ENCODE measurements at places on chromosomes 7 and 10.

DNA sequence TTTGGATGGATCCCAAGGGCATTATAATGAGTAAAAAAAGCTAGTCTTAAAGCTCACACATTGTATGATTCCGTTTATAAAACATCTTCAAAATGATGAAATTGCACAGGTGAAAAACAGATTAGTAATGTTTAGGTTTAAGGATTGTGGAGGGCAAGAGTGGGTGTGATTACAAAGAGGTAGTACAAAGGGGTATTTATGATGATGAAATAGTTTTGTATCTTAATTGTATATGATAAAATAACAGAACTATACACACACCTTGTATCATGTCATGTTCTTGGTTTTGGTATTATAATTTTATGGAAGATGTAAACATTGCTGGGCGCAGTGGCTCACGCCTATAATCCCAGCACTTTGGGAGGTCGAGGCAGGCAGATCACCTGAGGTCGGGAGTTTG is 2.8 kb upstream of the SSC4D start:
- DNase-seq: no peak

DNA sequence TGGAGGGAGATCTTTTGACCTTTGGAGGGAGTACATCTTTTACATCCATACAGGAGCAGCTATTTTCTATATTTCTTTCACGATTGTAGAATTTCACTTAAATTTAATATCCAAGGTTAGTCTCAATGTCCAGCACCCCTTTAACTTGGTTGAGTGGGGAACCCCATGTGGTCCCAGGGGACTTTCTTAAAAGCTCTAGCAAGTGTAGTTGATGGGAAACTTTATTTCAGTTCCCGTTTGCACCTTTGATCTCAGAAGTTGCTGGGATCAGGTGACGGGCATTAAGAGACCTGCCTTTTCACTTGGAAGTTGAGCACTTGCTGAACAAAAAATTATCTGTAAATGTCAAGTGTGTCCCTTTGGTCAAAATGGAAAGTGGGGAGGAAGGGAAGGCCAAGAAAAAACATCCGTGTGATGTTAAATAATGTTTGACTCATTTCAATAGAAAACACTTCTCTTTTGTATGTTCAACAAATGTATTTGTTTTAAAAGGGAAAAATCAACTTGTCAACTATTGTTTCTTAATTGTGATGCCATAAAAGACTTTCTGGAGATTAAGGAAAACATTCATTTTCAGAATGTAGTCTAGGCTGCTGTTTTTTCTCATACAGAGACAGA is 370.1 kb upstream of the GALNT17 start:
- no peak for DNase-seq

DNA sequence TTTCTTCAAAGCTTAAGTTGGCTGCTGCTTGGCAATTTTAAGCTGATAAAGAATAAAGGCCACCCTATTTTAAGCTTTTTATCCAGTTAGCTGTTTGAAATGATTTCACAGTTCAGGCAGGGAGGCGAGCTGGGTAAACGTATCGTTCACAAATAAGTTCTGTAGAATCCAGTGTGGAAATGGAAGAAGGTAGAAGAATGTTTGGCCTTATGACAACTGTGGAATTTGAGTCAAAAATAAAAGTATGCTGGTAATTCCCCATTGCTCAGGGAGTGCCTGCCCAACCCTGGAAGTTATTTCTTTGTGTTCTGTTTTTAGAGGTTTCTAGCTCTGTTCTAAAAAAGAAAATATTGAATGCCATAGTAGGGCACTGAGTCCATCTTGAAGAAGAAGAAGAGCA is 113.1 kb downstream of the ARL4A start:
- DNase-seq: no peak

DNA sequence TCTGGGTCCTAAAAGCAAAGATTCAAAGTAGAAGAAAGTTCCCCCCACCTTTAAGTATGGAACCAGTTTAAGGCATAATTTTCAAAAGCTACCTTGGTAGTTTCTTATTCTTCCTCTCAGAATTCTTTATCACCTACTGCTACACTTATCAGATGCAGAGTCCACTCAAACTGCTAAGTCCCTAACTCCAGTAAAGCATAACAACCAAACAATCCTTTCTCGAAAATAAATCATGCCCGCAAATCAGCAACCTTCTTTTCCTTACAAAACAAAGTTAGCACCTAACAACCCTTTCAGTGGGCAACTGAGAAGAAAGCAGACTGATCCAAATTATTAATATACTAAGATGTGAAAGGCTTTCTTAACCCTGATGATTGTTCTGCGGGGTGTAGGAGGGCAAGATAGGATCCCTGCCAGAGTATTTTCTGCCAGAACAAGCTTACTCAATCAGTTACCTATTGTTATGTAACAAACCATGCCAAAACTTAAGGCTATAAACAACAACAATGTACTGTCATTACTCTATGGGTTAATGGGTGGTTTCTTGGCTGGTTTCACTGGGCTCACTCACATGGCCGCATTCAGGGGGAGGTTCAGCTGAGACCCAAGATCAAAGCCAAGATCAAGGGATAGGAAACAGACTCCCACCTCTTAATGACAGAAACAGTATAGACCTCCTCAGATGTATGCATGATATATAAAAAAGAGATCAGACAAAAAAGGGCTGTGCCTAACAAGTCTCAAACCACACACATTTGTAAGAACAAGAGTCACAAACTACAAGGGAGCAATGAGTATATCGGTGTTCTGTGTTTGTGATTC is 42.0 kb downstream of the CCDC6 start:
- DNase-seq: no peak

DNA sequence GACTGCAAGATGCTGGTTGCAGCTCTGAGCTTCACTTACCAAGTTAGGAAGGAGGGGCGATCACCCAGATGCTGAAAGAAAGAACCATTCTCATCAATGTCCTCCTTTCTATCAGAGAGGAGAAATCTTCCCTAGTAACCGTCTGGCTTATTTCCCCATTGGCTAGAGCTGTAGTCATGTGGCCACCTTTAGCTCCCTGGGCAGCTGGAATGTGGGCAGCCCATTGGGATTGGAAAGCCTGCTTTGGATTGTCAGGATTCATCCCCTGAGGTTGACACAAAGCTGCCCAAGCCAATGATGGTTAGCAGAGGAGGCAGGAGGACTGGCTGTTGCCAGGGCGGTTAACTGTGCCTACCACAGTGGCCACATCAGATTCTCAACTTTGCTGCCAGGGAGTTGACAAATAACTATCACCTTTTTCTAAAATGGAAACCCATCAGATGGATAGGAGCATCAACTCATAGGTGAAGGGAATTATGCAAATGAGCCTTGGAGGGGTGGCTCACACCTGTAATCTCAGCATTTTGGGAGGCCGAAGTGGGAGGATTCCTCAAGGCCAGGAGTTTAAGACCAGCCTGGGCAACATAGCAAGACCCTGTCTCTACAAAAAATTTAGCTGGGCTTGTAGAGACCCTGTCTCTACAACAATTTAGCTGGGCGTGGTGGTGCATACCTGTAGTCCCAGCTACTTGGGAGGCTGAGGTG is 206.4 kb upstream of the GALNT17 start:
- DNase-seq: no peak

GRCh38 chr10:95474228-95475002 is 86.8 kb downstream of the SORBS1 start:
- no peak for DNase-seq

DNA sequence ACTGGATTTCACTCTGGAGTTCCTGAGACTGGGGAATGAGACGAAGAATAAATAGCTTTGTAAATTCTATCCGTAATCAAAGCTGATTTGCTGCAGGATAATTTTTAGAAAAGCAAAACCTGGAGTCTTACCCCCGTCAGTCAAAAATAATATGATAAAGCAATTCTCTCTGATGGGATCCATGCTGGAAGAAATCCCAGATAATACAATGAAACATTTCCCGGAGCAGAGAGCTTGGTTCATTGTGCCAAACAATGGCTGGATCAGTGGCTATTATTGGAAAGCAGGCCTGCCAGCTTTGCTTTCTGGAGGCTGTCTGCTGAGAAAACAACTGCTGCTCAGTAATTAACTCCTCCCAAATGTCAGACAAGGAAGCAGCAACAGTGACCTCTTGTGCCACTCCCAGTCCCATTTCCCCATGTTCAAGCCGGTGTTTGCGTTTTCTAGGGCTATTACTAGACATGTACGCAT is 609.4 kb upstream of the PCDH15 start:
- no peak for DNase-seq

DNA sequence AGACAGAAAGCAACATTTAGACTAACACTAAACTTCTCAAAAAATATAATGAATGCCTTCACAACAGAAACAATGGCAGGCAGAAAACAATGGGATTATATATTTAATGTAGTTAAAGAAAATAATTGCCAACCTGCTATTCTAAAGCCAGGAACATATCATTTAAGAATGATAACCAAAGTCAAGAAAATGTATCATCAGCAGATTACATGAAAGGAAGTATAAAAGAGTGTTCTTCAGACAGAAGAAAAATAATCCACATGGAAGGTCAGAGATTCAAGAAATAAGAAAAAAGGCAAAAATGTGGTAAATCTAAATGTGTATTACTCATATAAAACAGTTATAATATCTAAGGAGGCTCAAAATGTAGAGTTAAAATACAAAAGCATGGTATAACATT is 98.1 kb downstream of the CYP26A1 start:
- no peak for DNase-seq

- DNase-seq: no peak
Measured at GRCh38 chr10:130934293-130935127, 377.0 kb downstream of the TCERG1L start.

DNA sequence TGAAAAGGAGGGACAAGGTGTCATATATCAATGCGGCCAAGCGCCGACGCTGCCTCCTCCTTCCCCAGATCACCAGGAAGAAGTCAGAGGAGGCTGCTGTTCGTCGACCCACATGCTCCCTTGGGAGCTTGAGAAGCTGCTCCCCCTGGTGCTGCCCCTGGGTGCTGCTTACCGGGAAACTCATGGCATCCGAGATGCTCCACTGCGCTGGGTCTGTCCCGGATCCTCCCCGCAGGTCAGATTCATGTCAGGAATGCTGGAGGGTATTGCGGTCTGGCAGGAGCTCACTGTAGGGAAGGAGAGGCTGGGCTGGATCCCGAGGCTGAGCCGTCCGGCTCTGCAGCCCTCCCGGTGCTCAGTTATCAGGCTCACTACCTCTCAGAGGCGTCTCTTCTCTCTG is 123.7 kb upstream of the FAM20C start:
- DNase-seq: no peak

- no peak for DNase-seq
Measured at GRCh38 chr7:56003749-56004148, 39.4 kb downstream of the NIPSNAP2 start.
